ENCODE measurements at places on chromosomes 16 and 17. TPM values are rescaled to one million over a fixed set of nuclear protein-coding genes. Genes with fewer than 3 reads are reported as not detected.
A peak's percentile ranks its signal among the peaks of the same experiment; 100 is the strongest.

Gene ASPHD1
- 7.8 TPM for total RNA-seq

Gene SLC16A6
- total RNA-seq, result 0.67 TPM

Gene FBF1
- total RNA-seq, result 27.5 TPM

Gene PLLP
- total RNA-seq, result 4.9 TPM

Gene MAPT
- 4.5 TPM for total RNA-seq

Gene TPSAB1
- not detected for total RNA-seq

Gene SLC5A10
- not detected for total RNA-seq

Gene FA2H
- 5.0 TPM for total RNA-seq

Gene UNC45B
- total RNA-seq, result not detected

GRCh38 chr17:73188011-73188410 is 4.8 kb upstream of the COG1 start:
- no peak overlapping the region for H3K27ac ChIP-seq
- no peak overlapping the region for H3K4me3 ChIP-seq
- no peak for DNase-seq
- no peaks in the 10 kb centered on the region for H3K27me3 ChIP-seq

GRCh38 chr16:9170470-9170869 is 79.0 kb downstream of the HAPSTR1 start:
- no peak overlapping the region for H3K27ac ChIP-seq
- no peak for DNase-seq
- H3K4me3 ChIP-seq, result no peak overlapping the region
- H3K27me3 ChIP-seq, result peaks cover 9% of the 10 kb centered on the region
- no peaks in the 10 kb centered on the region for H3K4me1 ChIP-seq

- no peaks in the 10 kb centered on the region for H3K4me1 ChIP-seq
- DNase-seq, result peak; percentile 27
- H3K4me3 ChIP-seq, result no peak overlapping the region
- H3K36me3 ChIP-seq, result no peaks in the 10 kb centered on the region
These were observed 134.1 kb downstream of the RGS9 start for GRCh38 chr17:65271296-65271695.

DNA sequence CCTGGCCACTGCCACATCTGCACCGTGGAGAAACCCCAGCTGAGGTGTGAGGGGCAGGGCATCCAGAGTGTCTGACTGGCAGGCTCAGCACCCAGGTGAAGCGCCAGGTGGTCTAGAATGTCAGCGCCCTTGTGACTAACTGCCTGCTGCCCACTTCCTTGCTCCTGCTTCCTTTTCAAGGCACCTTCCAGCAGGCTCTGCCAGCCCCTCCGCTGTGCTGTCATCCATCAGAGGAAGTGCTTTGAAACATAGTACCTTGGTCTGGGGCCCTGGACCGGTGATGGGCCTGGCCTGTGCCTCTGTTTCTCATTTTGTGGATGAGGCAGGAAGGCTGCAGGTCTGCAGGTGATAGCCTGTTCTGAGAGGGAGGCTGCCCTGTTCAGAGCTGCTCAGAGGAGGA is 5.5 kb downstream of the SPNS2 start:
- H3K27me3 ChIP-seq, result peaks cover 42% of the 10 kb centered on the region
- no peak overlapping the region for H3K27ac ChIP-seq
- peak overlapping the region; percentile 22 for H3K4me3 ChIP-seq

DNA sequence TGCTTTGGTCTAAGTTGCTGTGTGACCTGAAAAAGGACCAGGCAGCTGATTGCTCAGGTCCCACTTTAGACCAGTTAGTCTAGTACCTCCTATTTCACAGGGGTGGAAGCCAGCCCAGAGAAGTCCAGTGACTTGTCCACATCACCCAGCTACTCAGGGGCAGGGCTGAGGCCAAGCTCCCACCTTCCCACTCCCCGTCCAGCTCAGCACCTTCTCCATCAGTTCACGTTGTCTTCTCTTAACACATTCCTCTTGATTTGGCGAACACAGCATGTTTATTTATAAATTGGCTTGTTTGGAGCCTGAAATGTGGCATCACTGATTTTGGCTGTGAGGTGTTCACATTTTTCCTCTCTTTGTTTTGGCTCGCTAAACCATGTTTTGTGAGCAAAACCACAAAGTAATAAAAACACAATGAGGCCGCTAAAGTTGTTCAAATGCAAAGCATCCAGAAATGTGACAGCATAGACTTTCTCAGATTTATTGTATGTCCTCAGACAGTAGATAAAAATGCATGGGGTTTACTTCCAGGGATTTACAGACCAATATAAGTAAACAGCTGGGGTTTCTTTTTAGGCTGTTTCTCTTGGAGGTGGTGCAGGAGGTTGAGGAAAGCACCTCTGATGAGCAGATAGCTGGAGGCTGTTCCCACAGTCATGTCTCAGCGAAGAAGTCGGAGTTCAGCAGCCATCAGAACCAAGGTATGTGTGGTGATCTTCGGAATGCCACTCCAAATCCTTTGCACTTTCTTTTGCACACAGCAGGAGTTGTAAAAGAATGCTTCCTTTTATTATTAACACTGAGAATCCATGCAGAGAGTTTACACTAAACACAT is 88.4 kb downstream of the PLXDC1 start:
- H3K36me3 ChIP-seq, result no peaks in the 10 kb centered on the region
- H3K4me3 ChIP-seq, result no peak overlapping the region
- no peak for DNase-seq
- peaks cover 9% of the 10 kb centered on the region for H3K27me3 ChIP-seq

DNA sequence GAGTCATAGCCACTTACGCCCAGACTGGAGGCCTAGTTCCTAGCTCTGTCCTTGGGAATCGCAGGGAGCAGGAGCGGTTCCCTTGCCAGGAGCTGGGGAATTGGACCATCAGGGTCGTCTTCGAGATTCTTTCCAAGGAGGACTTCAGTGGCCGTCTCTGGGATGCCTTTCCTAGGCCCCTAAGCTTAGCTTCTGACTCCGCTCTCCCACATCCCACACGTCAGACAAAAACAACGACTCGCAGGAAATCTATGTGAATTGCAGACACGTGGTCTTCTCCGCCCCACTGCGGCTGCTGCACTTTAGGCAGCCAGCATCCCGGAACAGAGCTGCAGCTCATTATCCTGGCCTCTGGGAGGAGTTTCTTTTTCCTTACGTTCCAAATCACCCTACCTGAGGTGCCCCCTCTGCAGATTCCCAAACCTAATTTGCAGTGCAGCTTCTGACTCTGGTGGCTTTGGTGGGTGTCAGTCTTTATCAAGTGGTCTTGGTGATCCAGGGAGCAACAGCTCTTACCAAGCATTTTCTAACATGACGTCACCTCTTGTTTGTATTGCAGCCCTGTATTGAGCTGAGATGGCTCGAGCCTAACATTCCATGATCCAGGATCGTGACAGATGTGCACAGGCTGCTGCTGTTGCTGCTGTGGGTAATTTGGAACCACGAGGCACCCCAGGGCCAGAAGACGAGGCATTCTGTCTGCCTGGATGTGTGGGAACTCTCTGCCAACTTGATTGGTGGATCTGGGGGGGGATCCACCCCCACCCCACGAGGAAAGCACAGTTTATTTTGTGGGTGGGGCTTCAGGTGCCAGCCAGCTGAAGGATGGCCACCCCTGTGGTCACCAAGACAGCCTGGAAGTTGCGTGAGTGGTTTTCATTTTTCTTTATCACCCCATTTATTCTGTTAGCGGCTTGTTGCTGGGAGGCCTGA is 1.1 kb downstream of the KATNB1 start:
- peaks cover 14% of the 10 kb centered on the region for H3K4me1 ChIP-seq
- DNase-seq, result no peak
- peak overlapping the region; percentile 100 for H3K4me3 ChIP-seq
- H3K36me3 ChIP-seq, result peaks cover 4% of the 10 kb centered on the region

DNA sequence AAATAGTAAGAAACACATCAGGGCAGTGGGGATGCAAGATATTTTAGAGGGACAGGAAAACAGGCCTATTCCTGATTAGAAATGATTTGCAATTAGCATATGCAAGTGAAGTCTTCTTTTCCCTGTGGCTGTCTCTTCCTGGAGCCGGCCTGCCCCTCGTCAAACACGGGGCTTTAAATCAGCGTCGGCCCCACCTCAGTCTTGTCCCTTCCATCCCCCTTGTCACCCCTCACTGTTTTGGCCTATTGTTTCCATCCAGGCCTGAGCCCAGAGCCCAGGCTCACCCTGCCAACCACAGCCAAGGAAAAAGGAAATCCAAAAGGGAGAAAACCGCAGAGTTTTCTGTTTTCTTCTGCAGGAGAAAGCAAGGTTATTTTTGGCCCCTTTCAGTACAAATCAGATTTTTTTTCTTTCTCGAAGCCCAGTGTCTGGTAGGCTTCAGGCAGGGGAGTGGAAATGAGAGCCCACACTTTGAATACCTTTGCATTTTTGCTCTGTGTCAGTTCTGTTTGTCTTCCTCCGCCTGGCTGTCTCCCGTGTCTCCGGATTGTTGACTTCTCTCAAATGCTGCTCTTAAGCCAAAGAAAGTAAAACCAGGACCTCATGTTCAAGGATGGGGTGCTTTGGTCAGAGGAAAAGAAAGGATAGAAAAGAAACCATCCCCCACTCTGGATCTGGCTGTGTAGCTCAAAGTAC is 399.9 kb upstream of the CDH11 start:
- peaks cover 34% of the 10 kb centered on the region for H3K27me3 ChIP-seq
- H3K4me1 ChIP-seq, result peaks cover 42% of the 10 kb centered on the region
- no peaks in the 10 kb centered on the region for H3K36me3 ChIP-seq
- no peak overlapping the region for H3K27ac ChIP-seq
- no peak for DNase-seq

- H3K36me3 ChIP-seq, result no peaks in the 10 kb centered on the region
- peaks cover 8% of the 10 kb centered on the region for H3K4me1 ChIP-seq
- DNase-seq, result no peak
- no peak overlapping the region for H3K27ac ChIP-seq
- H3K4me3 ChIP-seq, result no peak overlapping the region
These were observed 6.8 kb downstream of the KRT38 start for GRCh38 chr17:41434005-41434404.

DNA sequence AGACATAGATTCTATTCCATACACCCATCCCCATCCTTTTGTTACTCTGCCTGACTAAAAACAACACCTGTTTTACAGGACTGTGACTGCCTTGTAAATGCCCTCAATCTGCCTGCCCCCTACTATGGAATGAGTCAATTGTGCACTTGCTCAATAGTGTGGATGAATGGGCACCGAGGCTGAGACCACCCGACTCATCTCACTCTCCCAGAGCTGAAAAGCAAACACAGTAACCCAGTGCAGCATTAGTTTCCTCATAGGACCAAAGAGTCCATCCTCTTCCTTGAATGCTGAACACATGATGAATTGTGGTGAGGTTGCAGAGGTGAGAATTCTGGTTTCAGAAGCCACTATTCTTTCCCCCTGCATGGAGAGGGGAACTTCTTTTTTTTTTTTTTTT is 233.7 kb downstream of the ZFHX3 start:
- no peaks in the 10 kb centered on the region for H3K27me3 ChIP-seq
- no peak overlapping the region for H3K27ac ChIP-seq
- H3K4me3 ChIP-seq, result no peak overlapping the region
- DNase-seq, result no peak
- peaks cover 39% of the 10 kb centered on the region for H3K36me3 ChIP-seq
- peaks cover 31% of the 10 kb centered on the region for H3K4me1 ChIP-seq

GRCh38 chr16:882256-882655 is 81.7 kb upstream of the GNG13 start:
- H3K4me1 ChIP-seq, result no peaks in the 10 kb centered on the region
- no peak overlapping the region for H3K27ac ChIP-seq
- H3K4me3 ChIP-seq, result no peak overlapping the region
- no peak for DNase-seq

- DNase-seq, result no peak
- peaks cover 7% of the 10 kb centered on the region for H3K4me1 ChIP-seq
- H3K36me3 ChIP-seq, result no peaks in the 10 kb centered on the region
- H3K27ac ChIP-seq, result no peak overlapping the region
- peaks cover 5% of the 10 kb centered on the region for H3K27me3 ChIP-seq
These were observed 84.9 kb downstream of the ABCA8 start for GRCh38 chr17:68870161-68870826.

- no peak for DNase-seq
- H3K27ac ChIP-seq, result no peak overlapping the region
- no peaks in the 10 kb centered on the region for H3K27me3 ChIP-seq
These were observed 11.9 kb downstream of the TVP23A start for GRCh38 chr16:10806698-10807097.

DNA sequence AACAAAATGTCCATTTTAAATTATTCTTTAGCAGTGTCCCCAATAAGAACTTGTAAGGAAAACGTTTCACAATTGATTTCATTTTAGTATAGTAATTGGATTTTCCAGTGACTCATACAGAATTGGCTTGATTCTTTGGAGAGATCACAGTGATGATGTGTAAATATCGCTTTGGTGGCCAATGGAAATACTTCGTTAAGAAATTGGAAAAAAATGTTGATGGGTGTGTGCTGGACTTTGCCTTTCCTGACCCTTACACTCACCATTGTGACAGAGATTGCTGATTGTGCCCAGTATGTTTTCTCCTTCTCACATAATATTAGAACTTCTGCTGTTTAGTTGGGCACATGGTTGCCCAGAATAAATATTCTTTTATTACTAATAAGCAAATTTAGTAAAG is 7.4 kb upstream of the EFCAB13 start:
- H3K4me1 ChIP-seq, result peaks cover 5% of the 10 kb centered on the region
- peaks cover 2% of the 10 kb centered on the region for H3K27me3 ChIP-seq
- no peak overlapping the region for H3K4me3 ChIP-seq
- no peak for DNase-seq

DNA sequence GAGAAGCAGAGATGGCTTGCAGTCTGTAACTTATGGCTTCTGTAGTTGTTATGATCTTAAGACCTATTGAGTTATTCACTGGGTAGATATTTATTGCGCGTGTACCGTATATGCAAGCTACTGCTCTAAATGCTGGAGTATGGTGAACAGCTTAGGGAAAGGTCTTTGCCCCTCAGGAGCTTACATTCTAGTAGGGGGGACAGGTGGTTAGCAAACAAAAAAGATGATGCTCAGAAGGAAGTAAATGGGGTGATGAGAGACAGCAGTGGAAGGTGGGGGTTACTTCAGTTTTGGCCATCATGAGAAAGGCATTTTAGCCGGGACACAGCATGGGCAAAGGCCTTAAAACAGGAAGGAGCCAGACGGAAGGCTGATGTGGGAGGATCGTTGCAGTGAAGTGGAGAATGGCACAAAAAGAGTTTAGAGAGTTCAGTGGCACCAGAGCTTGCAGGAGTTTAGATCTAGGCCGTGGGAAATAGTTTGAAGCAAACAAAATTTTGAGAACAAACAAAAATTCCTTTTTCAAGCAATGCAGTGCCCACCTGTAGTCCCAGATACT is 2.1 kb downstream of the ARMC7 start:
- no peak for DNase-seq
- H3K27ac ChIP-seq, result peak overlapping the region; percentile 22
- H3K27me3 ChIP-seq, result peaks cover 4% of the 10 kb centered on the region
- H3K4me3 ChIP-seq, result peak overlapping the region; percentile 70
- peaks cover 8% of the 10 kb centered on the region for H3K36me3 ChIP-seq
- H3K4me1 ChIP-seq, result peaks cover 29% of the 10 kb centered on the region

GRCh38 chr17:42182927-42183734 is 2.1 kb downstream of the HCRT start:
- peaks cover 83% of the 10 kb centered on the region for H3K27me3 ChIP-seq
- H3K36me3 ChIP-seq, result no peaks in the 10 kb centered on the region
- peak overlapping the region; percentile 79 for H3K4me3 ChIP-seq
- H3K4me1 ChIP-seq, result no peaks in the 10 kb centered on the region
- no peak for DNase-seq
- H3K27ac ChIP-seq, result no peak overlapping the region

Measured in type B pancreatic cell (in vitro differentiated cells).